HFF-Myc (cell line): ENCODE measurements at places on chromosomes 13 and 19.
A peak's percentile ranks its signal among the peaks of the same experiment; 100 is the strongest.

- DNase-seq = no peak
Measured at GRCh38 chr13:73717632-73718031, 416.6 kb downstream of the KLF12 start.

DNA sequence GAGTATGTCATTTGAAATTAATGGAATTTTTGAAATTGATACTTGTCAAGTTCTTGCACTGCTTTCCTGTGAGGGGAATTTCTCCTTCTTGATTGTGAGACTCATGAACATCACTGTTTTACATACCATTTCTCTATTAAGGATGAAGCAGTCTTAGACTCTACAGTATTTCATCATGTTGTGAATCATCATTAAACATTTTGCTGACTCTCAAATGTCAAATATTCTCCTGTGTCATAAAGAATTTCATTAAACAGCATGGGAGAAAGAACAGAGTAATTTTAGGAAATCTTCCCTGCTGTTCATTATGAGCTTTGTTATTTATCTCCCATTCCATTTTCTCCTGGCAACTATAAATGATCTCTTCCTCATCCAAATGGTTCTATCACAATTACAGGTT lies 729.0 kb downstream of the PCDH9 start:
- DNase-seq = no peak

- DNase-seq = peak; percentile 61
Measured at GRCh38 chr19:47729468-47729798, 15.9 kb upstream of the NOP53 start.

DNA sequence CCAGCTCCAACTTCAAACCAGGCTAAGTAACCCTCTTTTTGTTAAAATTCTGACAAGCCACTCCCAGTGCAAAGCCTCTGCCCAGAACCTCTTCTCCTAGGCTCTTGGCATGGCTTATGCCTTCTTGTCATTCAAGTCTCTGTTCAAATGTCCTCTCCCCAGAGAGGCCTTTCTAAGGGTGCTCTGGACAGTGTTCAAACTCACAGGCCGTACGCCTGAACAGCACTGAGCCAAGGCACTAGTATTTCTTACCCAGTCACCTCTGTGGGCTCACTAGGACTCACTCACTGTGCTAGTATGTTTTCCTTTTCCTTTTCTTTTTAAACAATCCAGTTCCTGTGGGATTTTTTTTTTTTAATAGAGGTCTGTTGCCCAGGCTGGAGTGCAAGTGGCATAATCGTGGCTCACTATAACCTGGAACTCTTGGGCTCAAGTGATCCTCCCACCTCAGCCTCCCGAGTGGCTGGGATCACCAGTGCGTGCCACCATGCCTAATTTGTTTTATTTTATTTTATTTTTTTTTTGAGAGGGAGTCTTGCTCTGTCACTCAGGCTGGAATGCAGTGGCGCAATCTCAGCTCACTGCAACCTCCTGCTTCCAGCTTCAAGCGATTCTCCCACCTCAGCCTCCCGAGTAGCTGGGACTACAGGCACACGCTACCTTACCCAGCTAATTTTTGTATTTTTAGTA lies 2.3 kb upstream of the ASF1B start:
- DNase-seq = no peak

DNA sequence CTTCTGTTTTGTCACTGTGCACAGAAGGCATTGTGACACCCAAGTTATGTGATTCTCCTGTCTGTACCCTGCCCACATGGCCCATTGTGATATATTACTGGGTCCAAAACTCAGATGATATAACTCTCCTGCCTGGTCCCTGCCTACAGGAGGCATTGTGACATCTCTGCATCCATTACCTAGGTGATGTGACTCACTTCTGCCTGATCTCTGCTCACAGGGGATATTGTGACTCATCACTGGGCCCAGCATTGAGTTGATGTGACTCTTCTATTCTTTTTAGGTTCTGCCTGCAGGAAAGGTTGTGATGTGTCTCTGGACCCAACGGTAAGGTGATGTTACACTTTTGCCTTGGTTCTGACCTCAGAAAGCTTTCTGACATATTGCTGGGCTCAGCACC lies 67.9 kb upstream of the ZNF724 start:
- DNase-seq = no peak

DNA sequence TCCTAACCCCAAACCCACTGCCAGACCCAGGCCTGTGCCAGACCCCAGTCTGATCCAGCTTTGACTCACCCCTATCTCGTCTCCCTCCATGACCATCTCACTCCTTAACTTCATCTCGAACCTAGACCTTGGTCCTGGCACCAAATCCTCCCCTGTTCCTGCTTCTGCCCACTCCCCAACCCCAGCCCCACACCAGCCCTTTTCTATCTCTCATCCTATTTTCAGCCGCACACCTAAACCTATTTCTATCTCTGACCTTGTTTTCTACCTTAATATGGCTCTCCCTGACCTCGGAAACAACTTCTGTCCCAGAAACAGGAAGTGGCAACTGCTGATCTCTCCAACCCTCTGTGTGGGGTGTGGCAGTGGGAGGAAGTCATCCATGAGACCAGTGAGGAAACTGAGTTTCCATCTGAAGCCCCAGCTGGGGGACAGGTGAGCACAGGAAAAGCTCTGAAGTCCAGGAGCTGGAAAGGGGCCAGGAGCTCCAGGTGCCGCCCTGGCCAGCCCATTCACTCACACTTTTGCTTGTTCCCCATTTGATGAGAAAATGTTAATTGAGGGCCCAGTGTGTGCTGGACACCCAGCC lies 13.7 kb downstream of the PTH2 start:
- no peak for DNase-seq

DNA sequence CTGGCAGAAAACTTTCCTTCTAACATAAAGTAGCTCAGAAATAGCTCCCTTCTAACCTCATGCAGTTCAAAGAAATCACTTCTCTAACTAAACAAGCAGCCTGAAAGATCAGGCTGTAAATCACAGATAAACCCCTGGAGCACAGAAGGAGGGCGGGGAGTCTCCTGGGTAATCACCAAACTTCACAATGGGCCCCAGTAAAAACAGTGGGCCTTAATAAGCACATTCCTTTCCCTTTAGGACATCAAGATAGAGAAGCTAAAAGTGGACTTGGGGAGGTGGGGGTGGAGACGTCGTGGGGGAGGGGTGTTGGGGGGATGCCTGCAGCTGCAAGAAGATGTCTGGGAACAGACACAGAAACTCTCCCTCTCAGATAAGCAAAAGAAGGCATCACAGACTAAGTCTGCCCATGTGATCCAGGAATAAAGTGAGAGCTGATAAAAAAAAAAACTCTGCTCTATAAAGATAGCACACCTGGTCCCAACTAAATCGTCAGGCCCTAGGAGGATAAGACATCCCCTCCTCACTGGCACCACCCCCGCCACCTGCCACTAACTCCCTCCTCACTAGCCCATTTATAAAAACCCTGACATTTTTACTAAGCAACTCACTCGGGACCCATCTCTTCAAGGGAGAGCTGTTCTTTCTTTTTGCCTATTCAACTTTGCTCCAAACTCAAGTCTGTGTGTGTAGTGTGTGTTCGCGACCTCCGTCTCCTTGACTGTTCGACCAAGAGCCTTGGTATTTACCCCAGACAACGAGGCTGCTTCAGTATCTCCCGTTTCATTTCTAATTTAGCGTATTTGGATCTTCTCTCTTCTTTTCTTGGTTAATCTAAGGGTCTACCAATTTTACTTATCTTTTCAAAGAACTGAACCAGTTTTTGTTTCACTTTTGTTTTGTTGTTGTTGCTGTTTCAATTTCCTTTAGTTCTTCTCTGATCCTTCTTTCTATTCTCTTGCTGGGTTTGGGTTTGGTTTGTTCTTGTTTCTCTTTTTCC lies 31.7 kb downstream of the DNAJC15 start:
- peak; percentile 20 for DNase-seq

GRCh38 chr13:90902255-90902654 lies 445.2 kb upstream of the MIR17HG start:
- DNase-seq = no peak

DNA sequence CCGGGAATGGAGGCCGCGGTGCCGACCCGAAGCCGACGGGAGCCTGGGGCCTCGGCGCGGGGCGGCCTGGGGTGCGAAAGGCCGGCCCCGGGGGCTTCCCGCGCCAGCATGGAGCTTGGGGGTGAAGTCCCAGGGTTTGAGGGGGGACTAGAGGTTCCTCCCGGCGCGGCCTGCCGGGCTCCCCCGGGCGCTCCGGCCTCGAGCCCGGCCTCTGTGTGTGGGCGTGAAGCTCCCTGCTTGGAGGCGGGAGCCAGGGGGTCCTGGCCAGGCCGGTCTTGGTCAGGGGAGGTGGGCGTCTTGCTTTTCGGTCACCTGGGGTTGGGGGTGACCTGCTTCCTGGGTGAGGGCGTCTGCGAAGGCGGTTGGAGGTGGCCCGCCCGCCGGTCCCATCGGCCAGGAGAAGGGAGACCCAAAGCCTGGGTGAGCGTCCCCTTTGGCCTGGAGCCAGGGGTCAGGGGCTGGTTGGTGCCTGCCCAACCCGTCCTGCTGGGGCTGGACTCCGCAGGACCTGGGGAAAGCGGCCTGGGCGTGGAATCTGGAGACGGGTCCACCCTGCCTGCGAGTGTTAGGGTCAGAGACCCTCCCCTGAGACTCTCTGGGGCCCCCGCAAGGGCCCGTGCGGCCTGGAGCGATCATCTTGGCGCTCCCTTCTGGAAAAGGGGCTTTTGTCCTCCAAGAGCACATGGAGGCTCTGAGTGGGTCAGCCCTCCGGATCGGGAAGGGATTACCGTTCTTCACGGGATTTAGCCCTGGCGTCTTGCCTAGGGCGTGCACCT lies 535 bp downstream of the BSG start:
- DNase-seq = no peak

GRCh38 chr13:72864142-72865011 lies 82.4 kb downstream of the PIBF1 start:
- peak; percentile 30 for DNase-seq

DNA sequence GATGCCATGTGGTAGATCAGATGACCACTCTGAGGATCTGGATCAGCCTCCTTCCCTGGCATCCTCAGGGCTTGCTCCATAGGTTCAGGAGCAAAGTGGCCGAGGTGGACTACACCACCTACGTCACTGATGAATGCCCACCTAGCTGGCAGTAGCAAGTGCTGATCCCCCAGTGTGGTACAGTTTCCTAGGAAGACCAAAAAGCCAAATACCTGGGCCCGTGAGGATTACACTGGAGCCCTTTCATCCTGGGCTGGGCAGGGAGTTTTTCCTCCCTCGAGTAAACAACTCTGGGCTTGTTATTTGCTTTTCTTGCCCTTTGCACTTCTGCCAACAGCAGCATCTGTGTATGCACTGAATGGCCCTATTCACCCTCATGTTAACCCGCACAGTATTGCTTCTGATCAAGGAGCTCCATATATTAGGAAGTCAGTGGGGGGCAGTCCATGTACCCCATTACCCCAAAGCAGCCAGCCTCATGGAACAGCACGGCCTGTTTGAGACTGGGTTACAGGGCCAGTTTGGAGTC lies 3.3 kb upstream of the MYADM start:
- DNase-seq = no peak

- DNase-seq = no peak
Measured at GRCh38 chr19:10289836-10290356, at the start of gene ICAM5. Gene ICAM5 (plus strand): TSS chr19:10289952. CDS start chr19:10290044, 92 bp downstream.
